ENCODE measurements at places on chromosomes 4 and X. TPM values are rescaled to one million over a fixed set of nuclear protein-coding genes. Genes with fewer than 3 reads are reported as not detected.

CCDC158 gene
- total RNA-seq = not detected

- no peak overlapping the region for H3K27ac ChIP-seq
- no peaks in the 10 kb centered on the region for H3K27me3 ChIP-seq
- DNase-seq = no peak
- no peak overlapping the region for H3K4me3 ChIP-seq
Measured at GRCh38 chrX:13078739-13079444, 34.5 kb upstream of the FAM9C start.

RNF128 gene
- total RNA-seq = not detected

FDCSP gene
- not detected for total RNA-seq

NRK gene
- total RNA-seq = 0.73 TPM

JAKMIP1 gene
- total RNA-seq = 0.75 TPM

DNA sequence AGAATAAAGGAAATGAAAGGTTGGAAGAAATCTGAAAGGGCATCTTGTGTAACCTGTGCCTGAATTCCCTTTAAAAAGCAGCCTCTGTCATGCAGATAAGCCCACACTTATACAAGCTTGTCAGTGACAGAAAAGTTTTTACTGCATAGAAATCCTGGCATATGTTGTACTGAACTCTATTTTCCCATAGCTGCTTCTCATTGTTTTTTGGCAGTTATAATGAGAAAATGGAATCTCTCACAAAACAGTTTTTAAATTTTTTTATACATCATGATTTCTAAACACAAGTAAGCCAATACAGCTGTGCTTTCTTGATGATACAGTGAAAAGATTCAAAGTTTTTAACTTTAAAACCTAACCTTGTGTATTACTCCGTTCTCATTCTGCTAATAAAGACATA is 511.4 kb upstream of the ARX start:
- no peaks in the 10 kb centered on the region for H3K4me1 ChIP-seq
- H3K36me3 ChIP-seq = no peaks in the 10 kb centered on the region
- H3K27ac ChIP-seq = no peak overlapping the region

DNA sequence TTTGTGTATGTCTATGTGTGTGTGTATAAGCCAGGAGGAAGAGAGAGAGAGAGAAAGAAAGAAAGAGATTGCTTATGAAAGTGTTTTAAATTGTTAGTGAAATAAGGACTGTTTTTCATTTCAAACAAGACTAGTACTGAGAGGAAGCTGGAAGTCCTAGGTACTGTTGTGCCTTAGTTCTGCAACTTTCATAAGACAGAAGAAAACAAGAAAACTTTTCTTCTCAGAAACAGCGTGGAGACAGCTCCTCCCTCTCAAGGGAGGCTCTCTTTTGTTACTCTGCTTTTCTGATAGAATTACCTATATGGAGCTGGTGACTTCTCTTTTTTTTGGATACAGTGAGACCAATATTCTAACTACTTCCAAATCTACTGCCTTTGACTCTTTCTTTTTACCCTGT is 62.5 kb downstream of the BANK1 start:
- no peaks in the 10 kb centered on the region for H3K36me3 ChIP-seq
- 0 out of 2 replicates have a peak, but pooled peaks cover under 1% of the 10 kb centered on the region for H3K4me1 ChIP-seq
- H3K4me3 ChIP-seq = no peak overlapping the region
- no peaks in the 10 kb centered on the region for H3K27me3 ChIP-seq

DNA sequence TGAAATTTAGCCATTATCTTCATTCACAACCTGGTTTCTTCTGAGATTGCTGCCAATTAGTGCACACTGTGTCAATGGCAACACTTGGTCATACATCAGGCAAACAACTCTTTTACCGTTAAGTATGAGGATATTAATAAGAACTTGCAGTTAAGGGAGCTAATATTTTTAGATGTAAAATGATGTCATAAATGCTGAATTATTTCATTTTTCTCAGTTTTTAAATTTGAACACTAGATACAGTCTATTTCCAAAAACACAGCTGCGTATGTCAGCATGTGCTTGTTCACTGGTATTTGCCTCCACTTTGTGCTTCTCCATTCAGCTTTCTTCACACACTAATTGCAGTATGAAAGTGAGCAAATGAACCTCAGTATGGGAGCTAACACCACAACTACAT is 1.6 kb downstream of the KLHL13 start:
- H3K27me3 ChIP-seq = no peaks in the 10 kb centered on the region
- no peaks in the 10 kb centered on the region for H3K36me3 ChIP-seq
- H3K4me3 ChIP-seq = peak overlapping the region; percentile 86
- no peak for DNase-seq

TLR3 gene
- not detected for total RNA-seq

DNA sequence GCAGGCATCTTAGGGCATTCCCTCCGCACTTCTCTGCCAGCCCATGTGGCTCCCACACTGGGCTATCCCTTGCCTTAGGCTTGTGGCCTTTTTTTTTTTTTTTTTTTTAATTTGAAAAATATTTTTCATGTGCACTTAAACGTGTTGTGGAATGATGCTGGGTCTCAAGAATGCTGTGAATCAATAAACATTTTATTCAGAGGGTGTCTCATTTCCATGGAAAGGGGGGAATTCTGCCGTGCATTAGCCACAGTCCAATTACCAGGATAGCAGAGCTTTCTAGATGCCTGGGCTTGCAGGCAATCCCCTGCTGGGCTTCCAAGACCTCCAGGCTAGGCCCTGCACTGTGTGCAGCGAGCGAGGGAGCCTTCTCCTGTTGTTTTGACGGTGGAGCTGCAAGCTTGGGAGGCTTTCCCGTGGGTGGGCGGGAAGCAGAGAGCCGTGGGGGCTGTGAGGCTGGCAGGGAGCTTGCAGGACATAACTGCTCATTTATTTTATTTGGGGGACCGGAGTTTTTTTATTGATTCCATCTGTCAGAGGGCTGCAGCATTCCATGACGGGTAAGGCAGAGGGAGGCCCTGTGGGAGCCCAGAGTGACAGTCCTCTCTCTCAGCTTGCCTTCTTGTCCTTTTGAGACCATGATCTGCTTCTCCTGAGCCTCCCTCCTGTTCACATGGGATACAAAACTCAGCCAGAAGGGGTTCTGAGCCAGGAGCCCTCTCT is 2.6 kb upstream of the CPZ start:
- H3K4me3 ChIP-seq = no peak overlapping the region
- H3K27me3 ChIP-seq = no peaks in the 10 kb centered on the region

TMEM154 gene
- 8.1 TPM for total RNA-seq

GRCh38 chrX:133661962-133662839 is 246.9 kb upstream of the GPC4 start:
- no peak for DNase-seq
- H3K27ac ChIP-seq = no peak overlapping the region
- no peaks in the 10 kb centered on the region for H3K27me3 ChIP-seq
- peaks cover 22% of the 10 kb centered on the region for H3K4me1 ChIP-seq
- H3K36me3 ChIP-seq = no peaks in the 10 kb centered on the region

- peaks cover 43% of the 10 kb centered on the region for H3K36me3 ChIP-seq
- H3K27me3 ChIP-seq = no peaks in the 10 kb centered on the region
- no peaks in the 10 kb centered on the region for H3K4me1 ChIP-seq
- no peak overlapping the region for H3K4me3 ChIP-seq
- no peak overlapping the region for H3K27ac ChIP-seq
- peak; percentile 60 for DNase-seq
Measured at GRCh38 chr4:82851885-82852750, 38.8 kb downstream of the SEC31A start.

RBM47 gene
- total RNA-seq = 47.6 TPM

DNA sequence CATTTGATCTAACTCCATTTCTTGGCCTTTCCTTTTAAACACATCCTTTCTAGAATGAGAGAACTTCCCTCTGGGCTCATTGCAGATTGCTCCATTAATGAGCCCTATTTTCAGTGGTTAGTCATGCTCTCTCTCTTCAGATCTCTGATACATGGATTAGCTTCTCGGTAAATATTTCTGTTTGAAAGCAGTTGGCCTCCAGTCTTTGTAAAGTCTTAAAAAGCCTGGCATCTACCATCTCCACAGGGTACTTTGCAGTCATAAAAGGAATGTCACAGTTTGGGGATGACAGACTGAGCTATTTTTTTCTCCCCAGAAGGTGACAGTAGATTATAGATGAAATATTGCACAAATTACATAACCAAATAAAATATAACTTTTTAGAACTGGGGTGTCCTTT is 72.7 kb downstream of the UNC5C start:
- no peaks in the 10 kb centered on the region for H3K27me3 ChIP-seq
- H3K4me3 ChIP-seq = no peak overlapping the region
- DNase-seq = no peak
- H3K36me3 ChIP-seq = no peaks in the 10 kb centered on the region

TRO gene
- not detected for total RNA-seq

DNA sequence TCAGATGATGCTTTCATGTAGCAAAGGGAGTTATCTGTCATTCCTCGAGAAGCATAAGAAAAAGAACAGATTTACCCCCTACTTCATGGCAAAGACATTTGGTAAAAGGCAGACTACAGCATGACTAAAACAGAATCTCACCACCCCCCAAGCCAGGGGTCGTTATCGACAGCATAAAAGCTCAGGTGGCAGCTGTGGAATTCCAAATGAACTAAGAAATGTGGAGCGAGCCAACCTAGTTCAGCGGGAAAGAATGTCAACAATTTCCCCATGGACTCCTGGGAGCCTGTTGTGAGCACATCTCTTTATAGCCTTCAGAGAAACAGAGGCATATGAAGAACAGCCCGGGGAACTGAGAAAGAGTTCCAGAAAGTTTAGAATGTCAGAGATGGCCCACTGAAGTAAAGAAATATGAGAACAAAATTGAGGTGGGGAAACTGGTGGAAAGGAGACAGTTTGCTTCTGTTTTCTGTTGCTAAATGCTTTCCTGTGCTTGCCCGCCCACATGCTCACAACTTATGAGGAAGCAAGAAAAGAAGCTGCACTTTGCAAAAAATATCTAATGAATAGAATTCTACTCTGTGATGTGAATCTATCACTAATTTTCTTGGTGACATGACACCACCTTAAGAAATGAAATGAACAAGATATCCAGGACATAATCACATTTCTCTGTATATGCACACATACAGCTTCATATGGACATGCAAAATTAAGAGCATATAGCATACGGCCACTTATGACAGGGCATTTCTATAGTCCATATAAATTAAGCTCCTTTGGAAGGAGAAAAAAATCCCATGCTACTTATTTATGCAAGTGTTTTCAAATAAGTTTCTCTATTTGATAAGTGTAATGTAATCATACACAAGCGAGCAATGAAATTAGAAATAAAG is 135.3 kb upstream of the MID1 start:
- no peak for DNase-seq
- no peak overlapping the region for H3K4me3 ChIP-seq
- H3K36me3 ChIP-seq = no peaks in the 10 kb centered on the region
- H3K4me1 ChIP-seq = peaks cover 12% of the 10 kb centered on the region

DNA sequence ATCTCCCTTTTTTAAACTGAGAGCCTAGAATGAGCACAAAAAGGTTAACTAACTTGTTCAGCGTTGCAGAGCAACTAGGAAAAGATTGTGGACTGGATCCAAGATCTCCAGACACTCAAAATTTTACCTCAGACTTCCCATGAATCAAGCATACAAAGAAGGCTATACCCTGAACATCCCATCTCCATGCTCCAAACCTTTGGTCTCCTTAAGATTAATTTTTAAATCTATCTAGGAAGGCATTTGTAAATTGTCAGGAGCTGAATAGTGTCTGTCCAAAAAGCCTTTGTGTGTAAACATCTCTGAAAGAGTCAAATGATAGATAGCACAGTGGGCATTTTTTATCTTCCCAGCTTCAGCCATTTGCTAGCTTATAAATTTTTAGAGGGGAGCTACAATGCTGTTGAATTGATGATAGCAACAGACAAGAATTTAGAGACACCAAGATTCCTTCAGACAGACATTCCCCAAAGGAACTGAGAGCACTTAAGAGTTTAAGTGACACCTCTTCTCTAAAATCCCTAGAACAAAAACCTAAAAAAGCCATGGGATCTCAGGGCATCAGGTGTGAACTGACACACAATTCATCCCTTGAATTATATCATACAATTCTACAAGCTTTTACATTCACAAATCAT is 480.8 kb upstream of the FAM241A start:
- H3K4me1 ChIP-seq = no peaks in the 10 kb centered on the region
- no peak for DNase-seq
- H3K27me3 ChIP-seq = peaks cover 5% of the 10 kb centered on the region
- no peak overlapping the region for H3K4me3 ChIP-seq

GRCh38 chrX:48945517-48946348 is 11.7 kb downstream of the OTUD5 start:
- DNase-seq = peak; percentile 53
- no peaks in the 10 kb centered on the region for H3K36me3 ChIP-seq
- no peak overlapping the region for H3K27ac ChIP-seq
- no peaks in the 10 kb centered on the region for H3K27me3 ChIP-seq

STAG2 gene
- total RNA-seq = 95.4 TPM

KLHL13 gene
- 3.5 TPM for total RNA-seq

DNA sequence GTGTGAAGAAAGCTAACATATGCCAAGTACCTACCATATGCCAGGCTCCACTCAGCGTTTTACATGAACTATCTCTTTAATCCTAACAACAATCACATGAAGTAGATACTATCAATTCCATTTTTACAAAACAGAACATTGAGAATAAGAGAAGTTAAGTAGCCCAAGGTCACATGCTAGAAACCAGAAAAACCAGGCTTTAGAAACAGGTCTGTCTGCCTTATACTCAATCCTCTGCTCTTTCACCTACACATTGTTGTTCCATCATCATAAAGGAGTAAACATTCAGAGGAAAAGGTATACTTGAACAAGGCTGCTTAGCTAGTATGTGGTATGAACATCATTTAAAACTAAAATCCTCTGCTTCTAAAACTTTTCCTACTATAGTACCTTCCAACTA is 42.1 kb downstream of the WDFY3 start:
- peaks cover 26% of the 10 kb centered on the region for H3K4me1 ChIP-seq
- H3K27ac ChIP-seq = no peak overlapping the region
- no peak overlapping the region for H3K4me3 ChIP-seq
- H3K27me3 ChIP-seq = no peaks in the 10 kb centered on the region

ARMCX2 gene
- 0.58 TPM for total RNA-seq

DNA sequence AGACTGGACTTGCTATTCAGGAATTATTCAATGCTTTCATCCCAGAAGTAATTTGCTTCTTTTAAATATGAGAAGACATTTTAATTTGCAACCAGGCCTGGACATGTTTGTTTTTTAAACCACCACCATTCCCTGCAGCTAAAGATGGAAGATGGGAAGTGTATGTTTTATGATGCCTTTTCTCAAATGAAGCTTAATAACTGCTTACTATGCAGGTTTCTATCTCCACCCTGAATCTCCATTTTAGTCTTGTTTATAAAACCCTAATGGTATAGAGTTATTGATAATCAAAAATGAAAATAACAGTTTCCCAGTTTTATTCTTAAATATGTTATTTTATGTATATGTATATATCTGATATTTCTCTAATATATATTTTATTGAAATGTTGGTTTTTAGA is 418.9 kb downstream of the C4orf33 start:
- no peak for DNase-seq
- H3K27me3 ChIP-seq = no peaks in the 10 kb centered on the region
- H3K4me1 ChIP-seq = no peaks in the 10 kb centered on the region

DNA sequence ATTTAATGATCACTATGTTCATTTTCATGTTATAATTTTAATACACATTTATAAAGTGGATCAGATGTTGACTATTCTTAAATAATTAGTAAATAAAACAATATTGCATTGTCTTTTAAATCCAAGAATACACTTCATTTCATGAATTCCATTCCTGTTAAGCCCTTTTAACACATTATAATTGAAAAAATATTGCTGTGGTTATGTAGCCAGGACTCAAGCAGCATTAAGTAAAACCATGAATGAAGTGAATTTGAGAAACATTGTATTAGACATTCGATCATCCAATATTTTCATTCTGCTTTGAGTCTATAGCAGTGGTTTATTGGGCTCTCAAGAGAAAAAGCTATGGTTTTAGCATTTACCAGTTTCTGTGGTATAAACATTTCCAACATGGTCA is 94.2 kb upstream of the RAPGEF2 start:
- H3K27ac ChIP-seq = no peak overlapping the region
- H3K4me3 ChIP-seq = no peak overlapping the region
- no peaks in the 10 kb centered on the region for H3K36me3 ChIP-seq
- no peaks in the 10 kb centered on the region for H3K27me3 ChIP-seq
- H3K4me1 ChIP-seq = peaks cover 47% of the 10 kb centered on the region
- DNase-seq = no peak

All from PC-3 (cell line).